ENCODE measurements at places on chromosomes 7 and 10.

DNA sequence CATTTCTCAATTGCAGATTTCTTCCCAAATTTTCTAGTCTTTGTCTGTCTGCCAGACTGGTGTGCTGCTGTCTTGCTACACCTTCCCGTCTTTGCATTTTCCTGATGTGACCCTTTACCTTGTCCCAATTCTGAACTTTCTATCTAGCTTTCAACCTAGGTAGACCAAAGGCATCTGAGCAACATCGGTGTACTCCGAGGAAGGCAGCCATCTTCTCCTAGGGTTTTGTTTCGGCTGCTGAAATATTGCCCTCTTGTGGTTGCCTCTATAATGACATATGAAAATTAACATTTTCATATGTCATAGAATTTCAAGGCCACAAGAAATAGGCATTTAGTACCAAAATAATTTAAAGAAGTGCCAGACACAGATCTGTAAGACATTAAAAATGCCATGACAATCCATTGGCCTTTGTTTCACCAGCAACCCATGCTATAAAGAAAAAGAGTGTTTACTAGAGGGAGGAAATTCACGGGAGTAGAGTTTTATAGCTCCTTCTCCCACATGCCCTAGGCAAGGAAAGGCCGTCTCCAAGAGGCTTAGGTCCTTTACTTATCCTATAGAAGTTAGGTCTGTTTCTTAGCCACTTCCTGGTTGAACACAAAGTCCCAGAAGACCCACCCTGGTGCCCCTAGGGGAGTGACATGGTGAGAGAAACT is 23.4 kb downstream of the OR9A2 start:
- peak; percentile 15 for DNase-seq

DNA sequence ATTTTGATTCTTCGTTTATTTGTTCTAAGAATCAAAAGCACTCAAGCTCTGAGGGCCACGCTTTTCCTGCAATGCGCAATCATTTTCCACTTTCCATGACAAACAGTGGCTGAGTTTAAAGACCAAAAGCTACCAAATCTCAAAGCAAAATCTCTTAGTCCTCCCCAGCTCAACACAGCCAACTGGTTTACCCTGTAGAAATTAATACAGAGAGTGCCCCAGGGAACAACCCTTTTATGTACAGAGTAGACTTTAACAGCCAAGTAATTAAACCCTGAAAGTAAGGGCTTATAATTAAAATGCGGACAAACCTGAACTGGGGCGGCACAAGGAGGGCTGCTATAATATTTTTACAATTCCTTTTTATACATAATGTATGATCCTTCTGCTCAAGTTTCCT is 53.2 kb downstream of the FAM53B start:
- no peak for DNase-seq

DNA sequence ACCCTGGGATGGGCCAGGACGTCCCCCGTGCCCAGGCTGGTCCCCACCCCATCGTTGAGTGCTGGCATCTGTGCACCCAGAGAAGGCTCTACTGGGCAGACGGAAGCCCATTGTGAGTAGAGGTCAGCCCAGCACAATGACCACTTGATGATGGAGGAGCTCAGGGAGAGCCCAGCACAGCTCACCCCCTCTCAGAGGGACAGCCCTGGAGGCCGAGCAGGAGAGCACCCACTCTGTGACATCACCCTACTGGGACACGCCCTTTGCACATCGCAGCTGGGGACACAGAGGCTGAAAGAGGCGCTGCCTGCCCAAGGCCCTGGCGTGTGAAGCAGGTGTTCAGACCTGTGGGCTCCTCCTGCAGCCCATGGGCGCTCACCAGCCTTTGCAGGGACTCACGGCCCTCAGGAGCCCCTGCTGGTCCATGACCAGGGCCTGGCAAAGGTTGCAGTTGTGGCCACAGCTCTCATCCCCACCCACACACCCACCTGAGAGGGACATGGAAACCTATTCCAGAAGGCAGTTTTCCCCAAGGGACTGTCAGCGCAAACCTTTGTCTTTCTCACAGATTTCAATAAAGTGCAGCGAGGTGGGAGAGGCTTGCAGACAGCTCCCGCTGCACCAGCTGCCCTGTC is 67.2 kb upstream of the PPP2R2D start:
- no peak for DNase-seq

DNA sequence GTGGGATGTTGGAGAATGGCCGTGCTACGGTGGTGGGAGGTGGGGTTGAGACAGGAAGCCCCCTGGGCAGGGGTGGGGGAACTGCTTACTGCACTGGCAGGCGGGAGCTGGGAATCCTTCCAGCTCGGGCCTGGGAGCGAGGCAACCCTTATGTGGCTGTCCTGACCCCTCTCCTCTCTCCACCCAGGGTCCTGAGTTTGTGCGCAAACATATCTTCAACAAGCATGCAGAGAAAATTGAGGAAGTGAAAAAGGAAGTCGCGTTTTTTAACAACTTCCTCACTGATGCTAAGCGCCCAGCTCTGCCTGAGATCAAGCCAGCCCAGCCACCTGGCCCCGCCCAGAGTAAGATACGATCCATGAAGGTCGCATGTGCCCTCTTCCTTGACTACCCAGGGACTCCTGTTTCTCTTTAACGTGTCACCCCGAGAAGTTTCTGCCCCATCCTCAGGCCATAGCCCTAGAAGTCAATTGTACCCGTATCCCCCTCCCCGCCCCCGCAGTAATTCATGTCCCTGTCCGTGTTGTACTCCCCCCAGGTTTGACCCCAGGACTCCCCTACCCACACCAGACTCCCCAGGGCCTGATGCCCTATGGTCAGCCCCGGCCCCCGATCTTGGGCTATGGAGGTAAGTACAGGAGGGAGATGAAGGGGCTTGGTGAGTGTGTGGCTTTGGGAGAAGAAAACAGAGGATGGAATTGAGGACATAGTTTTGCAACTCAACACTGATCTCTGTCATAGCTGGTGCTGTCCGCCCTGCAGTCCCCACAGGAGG is 1.8 kb downstream of the UFSP1 start:
- peak; percentile 61 for DNase-seq

GRCh38 chr7:131653418-131654248 is 97.2 kb upstream of the PODXL start:
- DNase-seq = no peak

DNA sequence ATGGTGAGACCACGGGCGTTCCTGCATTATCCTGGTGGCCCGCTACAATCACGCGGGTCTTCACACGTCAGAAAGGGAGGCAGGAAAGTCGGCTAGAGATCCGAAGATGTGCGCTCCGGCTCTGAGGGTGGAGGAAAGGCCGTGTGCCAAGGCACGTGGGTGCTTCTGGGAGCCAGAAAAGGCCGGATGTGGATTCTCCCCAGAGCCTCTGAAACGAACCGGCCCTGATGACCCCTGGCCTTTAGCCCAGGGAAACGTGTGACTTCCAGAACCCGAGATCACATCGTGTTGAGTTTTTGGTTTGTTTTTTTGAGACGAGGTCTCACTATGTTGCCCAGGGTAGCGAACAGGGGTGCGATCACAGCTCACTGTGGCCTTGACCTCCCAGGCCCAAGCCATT is 244.2 kb downstream of the ELFN1 start:
- no peak for DNase-seq

DNA sequence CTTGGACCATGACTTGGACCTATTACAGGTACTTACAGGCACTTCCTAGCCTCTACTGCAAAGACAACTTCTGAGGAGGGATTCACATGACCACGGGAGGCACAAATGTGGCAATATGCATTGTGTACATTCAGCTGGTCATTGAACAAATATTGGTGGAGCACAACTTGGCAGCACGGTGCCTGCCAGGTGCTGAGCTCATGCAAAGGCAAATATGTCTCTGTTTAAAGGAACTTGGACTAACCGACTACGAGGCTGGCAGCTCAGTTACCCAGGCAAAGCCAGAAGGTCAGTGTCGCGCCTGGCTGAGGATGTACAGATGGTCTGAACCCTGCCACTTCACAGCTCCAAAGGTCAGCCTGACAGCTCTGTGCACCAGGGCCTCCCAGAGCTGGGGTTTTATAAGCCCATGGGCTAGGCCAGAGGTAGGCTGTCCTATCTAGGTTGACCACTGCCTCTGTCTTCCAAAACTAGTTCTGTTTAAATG is 6.1 kb downstream of the DENND11 start:
- DNase-seq = no peak

DNA sequence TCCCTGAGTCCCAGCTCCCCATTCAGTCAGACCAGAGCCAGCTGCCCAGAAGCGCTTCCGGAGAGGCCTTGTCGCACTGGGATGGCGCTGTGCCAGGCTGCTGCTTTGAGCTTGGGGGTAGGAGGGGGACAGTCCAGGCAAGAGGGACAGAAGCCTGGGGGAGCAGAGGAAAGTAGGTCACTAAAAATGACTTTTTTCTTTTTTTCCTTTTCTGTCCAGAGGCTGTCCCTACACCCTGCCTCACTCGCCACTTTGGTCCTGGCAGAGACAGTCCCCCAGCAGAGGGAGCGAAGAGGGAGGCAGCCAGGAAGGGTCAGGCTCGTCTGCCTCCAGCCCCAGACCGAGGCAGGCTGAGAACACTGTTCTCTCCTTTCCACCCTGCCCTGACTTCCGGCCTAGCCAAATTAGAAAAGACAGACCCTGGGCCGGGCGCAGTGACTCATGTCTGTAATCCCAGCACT is 15.8 kb upstream of the TRIM8 start:
- no peak for DNase-seq

- DNase-seq = no peak
Observed at GRCh38 chr10:60578217-60578616, 188.5 kb upstream of the ANK3 start.

Data from activated naive CD8-positive, alpha-beta T cell treated with anti-CD3 and anti-CD28 coated beads for 36 hours (primary cell).